ENCODE measurements at places on chromosomes 12 and 14.

- no peak for DNase-seq
These were observed 28.6 kb upstream of the PTPRQ start for GRCh38 chr12:80415466-80415865.

DNA sequence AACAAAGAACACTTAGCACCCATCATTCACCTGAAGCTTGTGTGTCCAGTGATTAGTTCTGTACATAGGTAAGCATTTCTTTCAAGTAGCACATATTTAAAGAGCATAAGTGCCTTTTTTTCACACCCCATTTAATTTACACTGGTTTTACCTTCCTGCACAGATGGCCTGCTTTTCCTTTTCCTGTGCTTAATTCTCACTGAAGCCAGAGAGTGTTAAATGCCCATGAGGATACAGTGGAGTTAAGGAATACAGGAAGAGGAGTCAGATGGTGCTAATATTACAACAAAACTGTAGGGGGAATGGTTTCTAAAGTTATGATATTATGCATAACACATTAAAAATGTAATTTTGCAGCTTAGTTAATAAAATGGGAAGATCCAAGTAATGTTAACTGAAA, 31.0 kb upstream of the SLC38A1 start:
- no peak for DNase-seq

GRCh38 chr14:79511146-79511545, 700.2 kb downstream of the DIO2 start:
- DNase-seq: no peak

GRCh38 chr14:48350971-48351370, 675.6 kb upstream of the MDGA2 start:
- no peak for DNase-seq

GRCh38 chr12:15534322-15534721, 212.0 kb downstream of the PTPRO start:
- DNase-seq: no peak

DNA sequence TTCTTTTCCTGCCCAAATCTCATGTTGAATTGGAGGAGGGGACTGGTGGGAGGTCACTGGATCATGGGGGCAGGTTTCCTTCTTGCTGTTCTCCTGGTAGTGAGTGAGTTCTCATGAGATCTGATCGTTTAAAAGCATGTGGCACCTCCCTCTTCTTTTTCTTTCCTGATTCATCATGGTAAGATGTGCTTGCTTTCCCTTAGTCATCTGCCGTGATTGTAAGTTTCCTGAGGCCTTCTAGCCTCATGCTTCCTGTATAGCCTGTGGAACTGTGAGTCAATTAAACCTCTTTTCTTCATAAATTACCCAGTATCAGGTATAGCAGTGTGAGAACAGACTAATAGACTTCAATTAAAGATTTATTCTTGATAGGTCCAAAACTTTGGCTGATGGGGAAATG, 83.5 kb downstream of the CAND1 start:
- DNase-seq: no peak

DNA sequence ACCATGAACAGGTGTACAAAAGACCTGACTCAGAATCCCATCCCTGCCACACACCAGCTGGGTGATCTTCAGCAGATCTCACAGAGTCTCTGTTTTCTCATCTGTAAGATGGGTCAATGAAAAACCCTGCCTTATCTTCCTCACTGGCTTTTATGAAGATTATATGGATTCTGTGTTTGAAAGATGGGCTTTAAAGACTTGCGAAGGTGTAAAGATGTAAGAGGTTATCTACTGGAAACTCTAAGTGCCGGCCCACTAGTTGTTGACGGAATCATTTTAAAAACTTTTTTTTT, 15.3 kb upstream of the ANKRD33 start:
- DNase-seq: no peak

- no peak for DNase-seq
These were observed 139.6 kb downstream of the DYRK2 start for GRCh38 chr12:67788118-67788517.

DNA sequence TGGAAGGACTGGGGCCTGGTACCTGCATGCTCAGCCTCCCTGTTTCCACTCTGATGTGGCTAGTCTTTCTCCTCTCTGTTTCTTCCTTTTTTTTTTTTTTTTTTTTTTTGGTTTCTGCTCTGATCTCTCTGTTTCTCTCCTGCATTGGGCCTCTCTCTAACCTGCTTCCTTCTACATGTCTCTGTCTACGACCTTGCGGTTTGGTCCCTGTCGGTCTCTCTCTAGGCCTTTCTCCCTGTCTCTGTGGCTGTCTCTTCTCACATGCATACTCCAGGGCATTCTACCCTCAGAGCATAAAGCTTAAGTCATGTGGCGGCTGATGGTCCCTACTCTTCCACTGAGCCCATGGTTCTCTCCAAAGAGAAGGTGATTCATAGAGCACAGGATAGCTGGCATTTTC, 1096.6 kb downstream of the BCL11B start:
- no peak for DNase-seq

DNA sequence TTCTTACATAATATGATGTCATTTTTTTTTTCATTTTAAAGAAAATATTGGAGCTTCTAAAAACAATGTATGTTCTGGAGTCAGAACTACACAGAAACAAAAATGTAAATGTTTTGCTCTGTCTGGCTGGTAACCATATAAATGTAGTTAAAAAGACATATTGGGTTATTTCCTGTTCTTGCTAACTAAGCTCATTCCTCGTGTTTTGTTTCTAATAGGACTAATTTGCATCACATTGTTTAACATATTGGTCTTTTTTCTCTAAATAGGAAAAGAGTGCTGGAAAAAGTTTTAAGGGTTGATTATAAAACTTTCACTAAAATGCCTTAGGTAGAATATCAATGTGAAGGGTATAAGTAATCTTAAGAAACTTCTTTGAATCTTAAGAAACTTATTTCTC, 221.3 kb downstream of the SLC6A15 start:
- no peak for DNase-seq

- DNase-seq: no peak
These were observed 6.9 kb upstream of the HOXC4 start for GRCh38 chr12:54046809-54047159.

DNA sequence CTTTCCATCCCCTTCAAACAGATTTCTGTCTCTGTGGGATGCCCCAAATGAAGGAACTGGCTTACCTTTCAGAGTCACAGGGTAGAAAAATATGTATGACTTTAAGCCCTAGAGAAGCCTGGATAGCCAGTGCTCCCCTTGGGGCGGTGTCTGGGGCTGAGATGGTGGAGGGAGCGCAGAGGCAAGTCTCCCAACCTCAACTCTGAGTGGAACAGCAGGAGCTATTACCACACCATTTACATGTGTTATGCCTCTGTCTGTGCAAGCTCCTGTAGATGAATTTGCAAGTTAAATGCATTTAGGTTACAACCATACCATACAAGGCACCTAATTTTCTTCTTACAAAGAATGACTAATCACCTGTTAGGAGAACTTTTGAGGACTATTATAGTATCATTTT, 50.4 kb upstream of the CLMN start:
- DNase-seq: no peak

DNA sequence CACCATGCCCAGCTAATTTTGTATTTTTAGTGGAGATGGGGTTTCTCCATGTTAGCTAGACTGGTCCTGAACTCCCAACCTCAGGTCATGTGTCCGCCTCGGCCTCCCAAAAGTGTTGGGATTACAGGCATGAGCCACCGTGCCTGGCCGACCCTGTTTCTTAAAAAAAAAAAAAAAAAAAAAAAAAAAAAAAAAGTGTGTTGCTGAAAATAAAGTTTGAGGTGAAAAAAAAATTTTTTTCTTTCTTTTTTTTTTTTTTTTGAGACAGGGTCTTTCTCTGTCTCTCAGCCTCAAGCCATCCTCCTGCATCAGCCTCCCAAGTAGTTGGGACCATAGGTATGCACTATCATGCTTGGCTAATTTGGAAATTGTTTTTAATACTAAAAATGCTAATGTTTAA, 11.3 kb downstream of the RBM25 start:
- DNase-seq: no peak

Measured in AG09309 (cell line).